ENCODE measurements at places on chromosomes 16 and 17.

GRCh38 chr17:82103553-82104451 is 5.8 kb upstream of the FASN start:
- no peak for DNase-seq

- peak; percentile 1 for DNase-seq
These were observed 13.4 kb downstream of the ITGAM start for GRCh38 chr16:31273187-31273586.

GRCh38 chr16:28318042-28318744 is 25.9 kb downstream of the SBK1 start:
- no peak for DNase-seq

DNA sequence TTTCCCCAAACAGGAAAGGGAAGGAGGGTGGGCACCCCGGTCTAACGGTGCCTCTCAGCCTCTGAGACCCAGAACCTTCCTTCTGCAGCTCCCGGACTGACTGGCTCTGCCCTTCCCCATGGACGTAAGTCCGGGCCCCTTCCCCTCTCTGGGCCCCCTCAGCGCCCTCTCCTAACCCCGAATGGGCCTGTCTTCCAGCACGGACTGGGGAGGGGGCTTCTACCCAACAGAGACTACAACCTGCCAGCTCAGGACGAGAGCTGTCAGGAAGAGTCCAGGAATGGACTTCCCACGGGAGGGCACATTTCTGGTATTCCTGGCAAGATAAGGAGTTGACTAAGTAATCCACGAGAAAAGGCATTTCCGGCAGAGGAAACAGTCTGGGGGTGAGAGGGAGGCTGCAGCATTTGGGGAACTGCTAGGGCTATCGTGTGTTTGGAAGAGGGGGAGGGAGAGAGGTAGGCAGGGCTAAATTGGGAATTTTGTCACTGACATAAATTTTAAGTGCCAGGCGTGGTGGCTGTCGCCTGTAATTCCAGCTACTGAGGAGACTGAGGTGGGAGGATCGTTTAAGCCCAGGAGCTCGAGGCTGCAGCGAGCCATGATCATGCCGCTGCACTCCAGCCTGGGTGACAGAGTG is 12.1 kb upstream of the ALDOA start:
- no peak for DNase-seq

GRCh38 chr17:32314636-32315035 is 27.3 kb downstream of the C17orf75 start:
- no peak for DNase-seq
